HCT116 (cell line): ENCODE measurements at places on chromosomes 7 and 10. TPM values are rescaled to one million over a fixed set of nuclear protein-coding genes. Genes with fewer than 3 reads are reported as not detected.

- H3K4me3 ChIP-seq = no peak overlapping the region
- no peaks in the 10 kb centered on the region for H3K36me3 ChIP-seq
- DNase-seq = no peak
- H3K27me3 ChIP-seq = peaks cover 28% of the 10 kb centered on the region; the same call in 1 of the 2 replicates
Observed at GRCh38 chr10:49311555-49312236, 12.7 kb downstream of the C10orf71 start.

GRCh38 chr10:110414548-110415309 is 83.0 kb upstream of the DUSP5 start:
- no peaks in the 10 kb centered on the region for H3K27me3 ChIP-seq
- H3K36me3 ChIP-seq = 0 out of 2 replicates have a peak, but pooled peaks cover 3% of the 10 kb centered on the region
- peak overlapping the region; percentile 32 for H3K4me3 ChIP-seq
- DNase-seq = peak; percentile 98

DNA sequence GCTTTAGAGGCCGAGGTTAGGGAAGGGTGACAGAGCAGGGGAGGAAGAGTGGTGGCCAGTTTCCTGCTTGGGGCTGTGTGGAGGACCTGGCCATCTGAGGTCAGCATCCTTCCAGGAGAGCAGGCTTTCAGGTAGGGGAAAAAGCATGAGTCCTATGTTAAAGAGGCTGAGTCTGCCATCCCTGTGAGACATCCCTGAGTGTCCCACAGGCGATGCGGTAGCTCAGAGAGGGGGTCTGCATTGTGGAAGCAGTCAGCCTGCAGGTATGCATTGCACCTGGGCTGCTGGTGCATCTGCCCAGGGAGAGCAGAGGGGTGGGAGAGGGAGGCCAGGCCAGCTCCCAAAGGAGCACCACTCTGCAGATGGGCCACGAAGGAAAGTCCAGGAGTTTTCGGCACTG is 282.1 kb upstream of the ZNF32 start:
- no peaks in the 10 kb centered on the region for H3K36me3 ChIP-seq
- H3K27me3 ChIP-seq = peaks cover 38% of the 10 kb centered on the region
- H3K4me1 ChIP-seq = no peaks in the 10 kb centered on the region
- H3K27ac ChIP-seq = no peak overlapping the region

DNA sequence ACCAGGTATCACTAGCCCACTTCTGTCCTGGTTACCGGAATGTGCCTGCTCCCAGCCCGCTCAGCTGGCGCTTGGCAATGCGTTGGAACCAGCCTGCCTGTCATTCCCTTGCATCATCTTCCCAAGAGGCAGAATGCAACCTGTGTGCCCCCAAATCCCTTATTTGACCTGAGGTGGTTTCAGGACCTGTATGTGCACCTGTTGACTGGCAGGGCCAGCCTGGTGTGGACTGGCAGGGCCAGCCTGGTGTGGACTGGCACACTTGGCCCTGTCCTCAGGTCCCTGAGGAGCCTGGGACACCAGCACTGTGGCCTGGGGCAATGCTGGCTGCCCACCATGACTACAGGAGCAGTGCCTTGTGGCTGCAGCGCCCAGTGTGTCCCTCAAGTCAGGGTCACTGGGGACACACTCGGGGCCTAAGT is 38.2 kb downstream of the ZNF467 start:
- H3K4me3 ChIP-seq = no peak overlapping the region
- H3K27ac ChIP-seq = no peak overlapping the region
- DNase-seq = no peak
- no peaks in the 10 kb centered on the region; the same call in 1 of the 2 replicates for H3K4me1 ChIP-seq
- no peaks in the 10 kb centered on the region for H3K36me3 ChIP-seq
- H3K27me3 ChIP-seq = no peaks in the 10 kb centered on the region

GRCh38 chr10:71995449-71995848 is 31.3 kb downstream of the CHST3 start:
- H3K27ac ChIP-seq = no peak overlapping the region
- no peak for DNase-seq
- H3K4me3 ChIP-seq = no peak overlapping the region
- no peaks in the 10 kb centered on the region for H3K36me3 ChIP-seq
- H3K4me1 ChIP-seq = peaks cover 25% of the 10 kb centered on the region

- H3K4me3 ChIP-seq = peak overlapping the region; percentile 89
- DNase-seq = no peak
- no peaks in the 10 kb centered on the region; the same call in 1 of the 2 replicates for H3K36me3 ChIP-seq
- peak overlapping the region; percentile 84 for H3K27ac ChIP-seq
- H3K27me3 ChIP-seq = no peaks in the 10 kb centered on the region
- H3K4me1 ChIP-seq = peaks cover 76% of the 10 kb centered on the region
Observed at GRCh38 chr7:1457949-1458682, 1.2 kb downstream of the MICALL2 start.

GRCh38 chr10:4692206-4692605 is 133.8 kb upstream of the AKR1E2 start:
- H3K4me3 ChIP-seq = no peak overlapping the region
- H3K36me3 ChIP-seq = no peaks in the 10 kb centered on the region
- no peak for DNase-seq
- no peaks in the 10 kb centered on the region for H3K27me3 ChIP-seq

GRCh38 chr7:116224492-116225098 is 14.3 kb downstream of the TES start:
- H3K4me3 ChIP-seq = no peak overlapping the region
- no peak for DNase-seq
- no peaks in the 10 kb centered on the region for H3K27me3 ChIP-seq
- no peak overlapping the region for H3K27ac ChIP-seq
- no peaks in the 10 kb centered on the region for H3K36me3 ChIP-seq

DNA sequence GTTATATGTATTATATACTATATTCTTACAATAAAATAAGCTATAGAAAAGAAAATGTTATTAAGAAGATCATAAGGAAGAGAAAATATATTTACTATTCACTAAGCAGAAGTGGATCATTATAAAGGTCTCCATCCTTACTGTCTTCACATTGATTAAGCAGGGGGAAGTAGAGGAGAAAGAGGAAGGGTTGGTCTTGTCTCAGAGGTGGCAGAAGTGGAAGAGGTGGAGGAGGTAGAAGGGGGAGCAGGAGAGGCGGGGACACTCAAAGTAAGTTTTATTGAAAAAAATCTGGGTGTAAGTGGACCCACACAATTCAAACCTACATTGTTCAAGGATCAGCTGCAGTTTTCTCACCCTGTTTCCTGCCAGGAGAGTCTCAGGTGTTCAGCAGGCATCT is 28.9 kb upstream of the ERCC6 start:
- peaks cover 12% of the 10 kb centered on the region for H3K27me3 ChIP-seq
- H3K27ac ChIP-seq = no peak overlapping the region
- no peak overlapping the region for H3K4me3 ChIP-seq

DNA sequence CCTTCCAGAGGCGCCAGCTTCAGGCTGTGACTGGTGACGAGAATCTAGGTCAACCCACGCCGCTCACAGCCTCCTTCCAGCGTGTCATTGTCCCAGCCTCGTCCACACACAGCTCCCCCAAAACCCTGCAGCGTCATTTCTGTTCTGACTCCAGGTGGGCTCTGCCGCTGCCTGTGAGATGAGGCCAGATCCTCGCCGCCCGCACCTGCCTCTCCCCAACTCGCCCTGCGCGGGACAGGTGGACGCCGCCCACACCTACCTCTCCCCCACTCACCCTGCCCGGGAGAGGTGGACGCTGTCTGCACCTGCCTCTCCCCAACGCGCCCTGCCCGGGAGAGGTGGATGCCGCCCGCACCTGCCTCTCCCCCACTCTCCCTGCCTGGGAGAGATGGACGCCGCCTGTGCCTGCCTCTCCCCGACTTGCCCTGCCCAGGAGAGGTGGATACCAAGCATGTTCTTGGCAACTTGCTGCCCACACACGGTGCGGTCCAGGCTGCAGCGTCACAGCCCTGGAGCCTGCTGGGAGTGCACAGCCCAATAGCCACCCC is 32.0 kb upstream of the CFAP46 start:
- no peak overlapping the region for H3K27ac ChIP-seq
- no peak overlapping the region for H3K4me3 ChIP-seq

DNA sequence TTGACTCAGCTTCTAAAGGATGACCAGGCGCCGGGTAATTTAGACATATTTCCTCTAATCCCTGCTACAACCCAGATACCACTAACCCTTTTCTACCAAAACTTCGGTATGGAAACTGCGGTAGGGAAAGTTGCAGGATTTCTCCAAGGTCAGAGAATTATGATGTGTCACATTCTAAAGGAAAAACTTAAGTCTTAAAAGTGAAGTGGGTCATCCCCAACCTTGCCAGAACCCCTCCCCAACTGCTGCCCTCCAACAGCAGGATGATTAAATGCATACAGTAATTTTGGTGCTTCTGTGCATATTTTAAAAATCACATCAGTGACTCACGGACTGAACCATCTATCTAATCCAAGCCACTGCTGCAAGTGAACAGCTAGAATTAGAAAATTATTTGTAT is 52.7 kb downstream of the GRB10 start:
- H3K27ac ChIP-seq = no peak overlapping the region
- no peaks in the 10 kb centered on the region for H3K4me1 ChIP-seq
- H3K27me3 ChIP-seq = no peaks in the 10 kb centered on the region

- no peaks in the 10 kb centered on the region for H3K27me3 ChIP-seq
- H3K36me3 ChIP-seq = no peaks in the 10 kb centered on the region
- H3K27ac ChIP-seq = no peak overlapping the region
- H3K4me3 ChIP-seq = no peak overlapping the region
- DNase-seq = no peak
Observed at GRCh38 chr7:50865450-50865849, 82.8 kb upstream of the GRB10 start.

- H3K27me3 ChIP-seq = 0 out of 2 replicates have a peak, but pooled peaks cover 5% of the 10 kb centered on the region
- H3K4me3 ChIP-seq = no peak overlapping the region
- no peaks in the 10 kb centered on the region for H3K4me1 ChIP-seq
- H3K27ac ChIP-seq = no peak overlapping the region
- H3K36me3 ChIP-seq = no peaks in the 10 kb centered on the region
- no peak for DNase-seq
Observed at GRCh38 chr7:23909426-23909825, 199.4 kb downstream of the STK31 start.

DNA sequence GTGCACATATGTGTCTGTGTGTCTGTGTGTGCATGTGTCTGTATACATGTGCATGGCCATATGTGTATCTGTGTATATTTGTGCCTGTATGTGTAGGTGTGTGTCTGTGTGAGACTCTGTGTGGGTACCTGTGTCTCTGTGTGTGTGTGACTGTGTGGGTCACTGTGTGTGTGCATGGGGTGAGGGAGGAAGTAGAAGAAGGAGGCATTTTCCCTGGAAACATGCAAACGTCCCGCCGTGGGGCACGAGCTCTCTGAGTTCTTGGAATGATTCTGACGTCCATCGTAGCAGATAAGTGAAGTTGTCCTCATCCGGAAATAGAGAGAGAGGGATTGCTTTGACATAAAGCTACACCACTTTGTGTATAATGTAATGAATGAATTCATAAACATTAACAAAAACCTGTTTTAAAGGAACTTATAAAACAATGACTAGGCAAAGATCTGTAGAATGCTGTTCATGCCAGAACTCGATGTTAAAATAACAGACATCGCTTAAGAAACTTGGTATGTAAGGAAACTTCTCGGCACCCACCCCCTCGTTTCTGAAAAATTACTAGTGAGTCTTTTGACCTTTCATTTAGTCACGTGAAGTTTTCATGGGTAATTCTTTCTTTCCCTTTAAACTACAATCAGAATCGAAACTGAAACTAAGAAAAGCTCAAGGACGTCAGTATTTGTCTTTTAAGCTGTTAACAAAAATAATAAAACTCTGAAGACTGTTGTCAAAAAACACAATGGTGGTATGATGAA is 43.6 kb upstream of the KLF6 start:
- peaks cover 14% of the 10 kb centered on the region for H3K4me1 ChIP-seq
- DNase-seq = no peak
- H3K4me3 ChIP-seq = peak overlapping the region; percentile 30
- no peaks in the 10 kb centered on the region for H3K36me3 ChIP-seq
- H3K27me3 ChIP-seq = no peaks in the 10 kb centered on the region

DNA sequence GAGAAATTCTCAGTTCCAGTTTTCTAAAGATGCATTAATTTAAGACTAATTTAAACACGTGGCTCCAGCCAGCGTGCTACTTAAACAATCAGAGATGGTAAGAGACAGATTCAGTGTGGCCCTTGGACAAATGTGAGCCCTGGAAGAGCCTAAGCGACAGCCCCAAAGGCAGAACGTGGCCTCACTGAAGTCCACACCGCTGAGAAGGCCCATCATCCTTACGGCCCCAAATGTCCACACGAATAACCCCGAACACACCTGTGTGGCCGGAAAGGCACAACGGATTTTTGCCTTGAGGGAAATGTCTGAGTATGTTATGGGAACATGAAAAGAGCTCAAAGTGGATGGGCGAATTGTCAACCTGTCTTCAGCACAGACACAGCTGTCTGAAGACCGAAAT is 3.2 kb downstream of the COX19 start:
- H3K4me3 ChIP-seq = no peak overlapping the region
- no peaks in the 10 kb centered on the region for H3K27me3 ChIP-seq
- no peak overlapping the region for H3K27ac ChIP-seq
- no peaks in the 10 kb centered on the region for H3K4me1 ChIP-seq

- H3K4me1 ChIP-seq = no peaks in the 10 kb centered on the region
- H3K27me3 ChIP-seq = 0 out of 2 replicates have a peak, but pooled peaks cover 2% of the 10 kb centered on the region
- H3K27ac ChIP-seq = no peak overlapping the region
- H3K36me3 ChIP-seq = no peaks in the 10 kb centered on the region
- DNase-seq = no peak
- H3K4me3 ChIP-seq = no peak overlapping the region
Observed at GRCh38 chr10:27349987-27350386, 109.4 kb upstream of the ACBD5 start.

- H3K27ac ChIP-seq = no peak overlapping the region
- DNase-seq = no peak
- H3K4me1 ChIP-seq = peaks cover 22% of the 10 kb centered on the region
- no peaks in the 10 kb centered on the region for H3K36me3 ChIP-seq
- no peaks in the 10 kb centered on the region for H3K27me3 ChIP-seq
- H3K4me3 ChIP-seq = no peak overlapping the region
Observed at GRCh38 chr7:80889525-80889924, 29.3 kb downstream of the SEMA3C start.

- no peaks in the 10 kb centered on the region for H3K27me3 ChIP-seq
- no peak overlapping the region for H3K4me3 ChIP-seq
- no peaks in the 10 kb centered on the region for H3K36me3 ChIP-seq
- H3K4me1 ChIP-seq = no peaks in the 10 kb centered on the region
- no peak for DNase-seq
Observed at GRCh38 chr7:142796501-142797390, 26.0 kb downstream of the PRSS2 start.

DNA sequence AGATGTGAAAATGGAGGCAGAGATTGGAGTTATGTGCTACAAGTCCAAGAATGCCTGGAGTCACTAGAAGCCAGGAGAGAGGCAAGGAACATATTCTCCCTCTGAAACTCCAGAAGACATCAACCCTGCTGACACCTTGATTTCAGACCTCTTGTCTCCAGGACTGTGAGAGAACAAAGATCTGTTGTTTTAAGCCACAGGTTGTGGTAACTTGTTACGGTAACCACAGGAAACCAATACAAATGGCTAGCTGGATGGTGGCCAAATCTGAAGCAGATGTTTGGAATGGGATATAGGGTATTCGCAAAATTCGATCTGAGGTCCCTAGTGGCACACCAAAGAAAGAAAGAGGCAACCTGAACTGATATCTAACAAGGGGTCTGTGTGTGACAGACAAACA is 129.0 kb downstream of the HERPUD2 start:
- H3K27me3 ChIP-seq = no peaks in the 10 kb centered on the region
- H3K27ac ChIP-seq = no peak overlapping the region
- no peak overlapping the region for H3K4me3 ChIP-seq
- no peak for DNase-seq
- H3K36me3 ChIP-seq = no peaks in the 10 kb centered on the region
- H3K4me1 ChIP-seq = no peaks in the 10 kb centered on the region

Gene CYP3A4
- total RNA-seq = 0.25 TPM

Gene ASZ1
- not detected for total RNA-seq

Gene MAGI2
- 0.22 TPM for total RNA-seq

Gene TMEM225B
- 3.1 TPM for total RNA-seq

Gene TSPAN12
- 7.4 TPM for total RNA-seq

Gene HTR7
- total RNA-seq = 32.2 TPM

Gene GIMAP6
- 0.12 TPM for total RNA-seq

Gene ATG9B
- total RNA-seq = 2.1 TPM
